Cardiac septum (tissue), 1 donor: ENCODE measurements at places on chromosomes 13 and 19. TPM values are rescaled to one million over a fixed set of nuclear protein-coding genes. Genes with fewer than 3 reads are reported as not detected.

The SIGLEC8 gene
- total RNA-seq = not detected

The DENND1C gene
- total RNA-seq = 0.78 TPM

The UHRF1 gene
- total RNA-seq = 1.00 TPM

DNA sequence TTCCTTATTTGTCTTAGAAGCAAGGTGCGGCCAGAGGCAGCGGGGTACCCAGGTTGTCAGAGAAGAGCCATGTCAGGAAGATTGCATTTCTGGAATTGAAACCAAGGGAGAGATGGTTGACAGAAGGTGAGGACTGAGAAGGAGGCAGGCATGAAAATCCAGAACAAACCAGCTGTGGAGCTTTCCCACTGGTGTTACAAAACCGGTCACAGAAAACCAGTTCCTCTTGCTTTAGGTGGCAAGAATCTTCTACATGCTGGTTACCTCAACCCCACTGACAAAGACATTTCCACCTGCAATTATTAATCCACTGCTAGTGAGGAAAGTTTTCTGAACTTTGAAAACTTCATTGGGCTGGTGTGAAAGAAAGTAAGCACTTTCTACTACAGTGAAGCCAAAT is 64.0 kb upstream of the MED4 start:
- no peak for DNase-seq

DNA sequence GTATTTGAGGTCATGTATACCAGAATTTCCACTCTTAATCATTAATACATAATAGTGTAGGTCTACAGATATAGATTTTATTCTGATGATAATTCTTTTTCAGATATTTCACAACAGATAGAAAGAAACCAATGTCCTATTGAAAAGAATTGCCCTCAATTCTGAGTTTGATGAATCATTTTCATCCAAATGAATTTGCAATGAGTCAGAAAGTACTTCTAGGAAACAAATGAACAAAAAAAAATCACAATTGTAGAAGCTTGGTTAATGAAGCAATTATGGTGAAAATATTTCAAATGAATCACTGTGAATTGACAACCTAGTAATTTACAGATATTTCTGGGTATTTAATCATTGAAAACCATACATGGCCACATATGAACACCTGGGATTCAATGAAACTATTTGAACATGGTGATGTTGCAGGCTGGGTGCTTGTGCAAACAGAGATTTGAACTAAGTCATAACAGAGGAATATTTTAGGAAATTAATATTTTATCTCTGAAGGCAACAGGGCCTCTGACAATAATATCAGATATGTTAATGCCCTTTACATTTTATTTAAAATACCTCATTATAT is 360.9 kb downstream of the SLITRK5 start:
- DNase-seq = no peak

GRCh38 chr19:19064098-19064722 is 416 bp downstream of the SLC25A42 start:
- no peak for DNase-seq
